ENCODE measurements at places on chromosomes 1 and 21.

GRCh38 chr1:162367772-162368171 lies 8.9 kb downstream of the SPATA46 start:
- no peak for DNase-seq

GRCh38 chr1:89451011-89451410 lies 73.6 kb upstream of the LRRC8B start:
- DNase-seq = peak; percentile 38

- DNase-seq = no peak
Measured at GRCh38 chr1:231936983-231937775, 310.6 kb downstream of the DISC1 start.

GRCh38 chr1:10631121-10631810 lies 156.5 kb downstream of the PEX14 start:
- DNase-seq = no peak

GRCh38 chr1:55938376-55938850 lies 641.0 kb downstream of the PLPP3 start:
- DNase-seq = no peak

DNA sequence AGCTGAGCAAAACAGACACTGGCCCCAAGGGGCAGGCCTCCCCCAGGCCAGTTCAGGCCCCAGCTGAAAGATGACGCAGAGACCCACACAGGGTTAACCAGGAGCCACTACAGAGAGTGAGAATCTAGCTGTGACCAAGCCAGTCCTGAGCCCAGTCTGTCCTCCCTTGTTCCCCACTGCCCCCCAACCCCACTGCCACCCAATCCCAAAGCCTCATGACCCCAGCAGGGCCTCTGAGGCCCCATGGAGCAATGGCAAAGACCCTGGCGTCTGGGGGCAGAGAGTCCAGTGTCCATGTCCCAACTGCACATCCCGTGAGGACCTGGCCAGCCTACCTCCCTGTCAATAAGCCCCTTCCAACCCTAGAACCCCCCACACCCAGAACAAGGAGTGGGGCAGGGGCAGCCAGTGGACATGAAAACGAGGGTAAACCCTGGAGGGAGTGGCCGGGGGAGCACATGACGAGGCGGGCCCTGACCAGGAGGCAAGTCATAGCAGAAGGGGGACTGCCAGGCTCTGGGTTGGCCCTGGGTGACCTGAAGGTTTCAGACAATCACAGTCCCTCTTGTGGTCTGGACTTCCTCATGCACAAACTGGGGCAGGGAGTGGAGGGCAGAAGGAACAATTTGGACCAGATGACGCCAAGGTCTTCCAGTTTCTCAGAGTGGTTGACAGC lies 100.5 kb downstream of the GLIS1 start:
- no peak for DNase-seq

- no peak for DNase-seq
Measured at GRCh38 chr21:35753308-35753707, 307.0 kb downstream of the SETD4 start.

- DNase-seq = no peak
Measured at GRCh38 chr1:24155011-24155782, 12.3 kb upstream of the IL22RA1 start.

GRCh38 chr1:53644909-53645689 lies 93.9 kb downstream of the GLIS1 start:
- no peak for DNase-seq

DNA sequence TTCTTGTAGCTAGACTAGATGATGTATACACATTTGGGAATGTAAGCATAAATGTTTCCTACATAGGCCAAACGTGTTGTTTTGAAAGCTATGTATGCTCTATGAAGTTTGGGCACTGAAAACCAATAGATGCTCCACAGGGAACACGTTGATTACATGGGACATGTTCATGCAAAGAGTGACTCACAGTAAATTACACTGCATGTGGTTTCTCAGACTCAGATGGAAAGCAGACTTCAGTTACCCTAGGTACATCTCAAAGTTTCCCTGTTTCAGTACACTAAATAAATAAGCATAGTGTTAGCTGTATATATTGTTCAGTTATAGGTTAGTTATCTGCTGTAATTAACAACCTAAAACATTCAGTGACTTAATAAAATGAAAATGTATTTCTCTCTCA lies 301.9 kb upstream of the RUNX1 start:
- peak; percentile 30 for DNase-seq

DNA sequence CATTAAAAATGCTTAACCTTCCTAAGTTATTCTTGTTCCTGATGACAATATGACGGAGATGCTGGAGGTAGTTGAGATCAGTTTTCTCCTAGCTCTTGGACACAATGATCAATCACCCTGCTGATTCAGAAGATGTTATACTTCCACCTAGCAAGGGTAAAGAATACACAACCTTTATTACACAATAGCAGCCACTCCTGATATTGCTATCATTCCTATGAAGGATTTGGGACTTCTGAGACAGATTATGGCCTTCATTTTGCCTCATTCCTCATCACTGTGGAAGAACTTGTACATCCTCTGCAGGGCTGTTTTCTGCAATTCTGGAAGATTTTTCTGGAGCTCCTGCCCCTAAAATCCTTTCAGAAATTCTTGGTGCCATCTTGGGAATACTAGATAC lies 47.8 kb downstream of the GIPC2 start:
- no peak for DNase-seq

DNA sequence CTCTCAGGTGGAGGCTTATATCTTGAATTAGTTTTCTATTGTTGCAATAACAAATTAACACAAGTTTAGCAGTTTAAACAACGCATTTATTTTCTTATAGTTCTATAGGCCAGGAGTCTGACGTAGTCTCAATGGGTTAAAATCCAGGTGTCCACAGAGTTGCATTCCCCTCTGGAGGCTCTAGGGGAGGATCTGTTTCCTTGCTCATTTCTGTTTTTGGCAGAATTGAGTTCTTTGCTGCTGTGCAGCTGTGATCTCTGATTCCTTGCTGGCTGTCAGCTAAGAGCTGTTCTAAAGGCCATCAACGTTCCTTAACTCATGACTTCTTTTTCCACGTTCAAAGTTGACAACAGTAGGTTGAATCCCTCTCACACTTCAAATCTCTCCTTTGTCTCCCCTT lies 31.8 kb downstream of the S100A10 start:
- DNase-seq = no peak

DNA sequence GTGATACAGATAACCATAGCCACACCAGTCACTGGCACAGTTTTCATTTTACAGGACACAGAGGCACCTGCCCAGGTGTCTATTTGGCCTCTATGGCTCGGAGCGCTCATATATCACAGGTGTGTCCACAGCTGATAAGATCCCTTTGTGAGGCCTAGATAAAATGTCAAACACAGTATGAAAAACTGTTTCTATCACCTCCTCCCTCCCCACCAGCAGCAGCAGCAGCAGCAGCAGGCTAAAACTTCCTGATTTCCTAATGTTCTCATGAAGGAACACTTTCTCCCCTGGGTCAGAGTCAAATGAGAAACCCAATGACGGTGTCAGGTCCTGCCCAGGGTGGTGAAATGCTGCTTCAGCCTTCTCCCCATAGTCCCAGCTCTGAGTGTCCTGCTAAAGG lies 24.4 kb downstream of the ELAPOR1 start:
- no peak for DNase-seq

DNA sequence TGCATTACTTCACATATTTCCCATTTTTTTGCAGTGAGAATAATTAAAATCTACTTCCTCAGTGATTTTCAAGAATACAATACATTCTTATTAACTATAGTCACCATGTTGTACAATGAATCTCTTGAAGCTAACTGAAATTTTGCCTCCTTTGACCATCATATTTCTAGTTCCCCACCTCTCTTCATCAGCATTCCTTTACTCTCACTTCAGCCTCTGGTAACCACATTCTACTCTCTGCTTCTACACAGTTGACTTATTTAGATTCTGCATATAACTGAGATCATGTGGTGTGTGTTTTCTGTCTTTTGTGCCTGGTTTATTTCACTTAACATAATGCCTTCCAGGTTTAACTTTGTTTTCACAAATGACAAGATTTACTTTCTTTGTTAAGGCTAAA lies 304.4 kb upstream of the LYPLAL1 start:
- peak; percentile 27 for DNase-seq

DNA sequence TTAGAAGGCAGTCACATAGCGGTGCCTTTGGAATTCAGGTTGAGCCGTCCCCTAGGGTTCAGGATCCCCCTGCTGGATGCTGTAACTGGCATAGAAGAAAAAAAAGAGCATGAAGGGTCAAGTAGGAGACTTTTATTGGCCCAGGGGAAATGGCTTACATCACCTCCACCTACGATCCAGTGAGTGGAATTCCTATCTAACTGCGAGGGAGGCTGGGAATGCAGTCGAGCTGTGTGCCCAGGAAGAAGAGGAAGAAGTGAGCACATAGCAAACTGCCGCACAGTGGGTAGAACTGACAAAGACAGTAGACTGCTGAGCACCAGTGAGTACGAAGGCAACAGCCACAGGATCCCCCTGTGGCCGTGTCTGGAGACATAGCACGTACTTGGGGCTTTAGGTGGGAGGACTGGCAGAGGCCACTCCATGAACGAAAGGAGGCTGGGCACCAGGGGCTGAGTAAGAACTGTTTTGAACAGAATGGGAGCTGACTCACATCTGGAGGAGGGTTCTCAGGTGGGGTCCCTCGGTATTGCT lies 79.2 kb downstream of the RNF220 start:
- no peak for DNase-seq

DNA sequence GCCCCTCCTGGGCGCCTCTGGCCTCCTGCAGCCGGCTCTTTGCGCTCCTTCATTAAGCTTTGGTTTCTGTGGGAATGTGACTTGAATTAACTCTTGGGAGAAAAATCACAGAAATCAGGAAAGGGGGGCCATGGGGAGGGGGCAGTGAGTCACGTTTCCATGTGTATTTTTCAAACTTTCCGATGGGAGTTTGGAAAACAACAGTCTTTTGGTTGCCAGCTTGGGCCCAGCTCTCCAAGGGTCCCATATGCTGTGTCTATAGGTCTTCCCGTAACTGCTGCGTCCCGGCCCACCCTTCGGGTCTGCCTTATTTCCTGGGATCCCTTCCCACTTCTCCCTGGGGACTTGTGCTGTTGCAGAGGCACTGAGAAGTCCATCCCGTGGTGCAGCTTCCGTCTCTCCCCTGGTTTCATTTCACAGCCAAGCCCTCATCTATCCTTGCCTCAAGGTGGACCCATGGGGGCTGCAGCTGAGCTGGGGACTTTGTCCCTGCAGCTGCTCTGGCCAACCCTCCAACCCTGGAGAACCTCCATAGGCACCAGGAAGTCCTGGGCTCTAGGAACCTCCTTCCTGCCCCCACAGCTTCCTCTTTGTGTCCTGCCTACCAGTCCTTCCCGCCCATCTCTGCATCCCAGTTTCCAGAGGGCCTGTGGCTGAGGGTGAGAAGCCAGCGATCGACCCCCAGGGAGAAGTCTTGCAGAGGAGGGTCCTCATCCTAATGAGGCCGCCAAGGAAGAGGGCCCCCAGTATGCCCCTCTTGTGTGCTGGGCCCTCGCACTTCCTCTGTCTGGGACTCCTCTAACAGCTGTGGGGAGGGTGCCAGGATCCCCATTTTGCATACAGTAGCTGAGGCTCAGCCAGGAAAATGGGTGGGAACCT lies 11.6 kb upstream of the LMNA start:
- DNase-seq = peak; percentile 75

GRCh38 chr1:191870490-191870889 lies 287.8 kb upstream of the RGS18 start:
- DNase-seq = no peak

DNA sequence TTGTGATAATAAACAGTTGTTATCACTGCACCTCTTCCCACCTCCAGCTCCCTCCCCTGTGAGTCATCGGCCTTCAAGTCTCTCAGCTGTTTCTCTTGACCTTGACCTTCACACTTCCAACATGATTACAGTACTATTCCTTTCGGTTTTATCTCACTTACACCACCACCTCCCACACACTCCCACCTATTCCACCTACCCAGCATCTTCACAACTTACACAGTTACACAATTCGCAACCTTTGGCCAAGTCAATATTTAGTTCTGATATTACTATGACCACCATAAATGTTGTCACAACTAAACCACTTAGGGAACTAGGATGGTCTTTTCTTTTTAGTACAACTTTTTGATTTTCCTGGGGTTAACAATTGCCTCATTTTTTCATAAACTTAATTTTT lies 60.2 kb downstream of the RIPK4 start:
- DNase-seq = peak; percentile 44

DNA sequence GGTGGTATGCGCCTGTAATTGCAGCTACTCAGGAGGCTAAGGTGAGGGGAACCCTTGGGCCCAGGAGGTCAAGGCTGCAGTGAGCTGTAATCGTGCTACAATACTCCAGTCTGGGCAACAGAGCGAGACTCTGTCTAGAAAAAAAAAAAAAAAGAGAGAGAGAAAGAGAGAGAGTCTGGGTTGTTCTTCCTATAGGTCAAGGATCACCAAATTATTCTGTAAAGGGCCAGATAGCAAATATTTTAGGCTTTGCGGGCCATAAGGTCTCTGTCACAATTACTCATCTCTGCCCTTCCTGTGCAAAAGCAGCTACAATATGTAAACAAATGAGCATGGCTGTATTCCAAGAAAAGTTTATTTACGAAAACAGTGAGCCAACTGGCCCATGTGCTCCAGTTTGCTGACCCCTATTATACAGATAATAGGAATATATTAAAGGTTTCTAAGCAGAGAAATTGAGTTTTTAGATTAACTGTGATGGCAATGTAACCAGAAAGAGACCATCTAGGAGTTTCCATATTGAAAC lies 2.1 kb downstream of the SASS6 start:
- DNase-seq = peak; percentile 48

- DNase-seq = no peak
Measured at GRCh38 chr1:14599183-14599791, 802 bp downstream of the KAZN start.

DNA sequence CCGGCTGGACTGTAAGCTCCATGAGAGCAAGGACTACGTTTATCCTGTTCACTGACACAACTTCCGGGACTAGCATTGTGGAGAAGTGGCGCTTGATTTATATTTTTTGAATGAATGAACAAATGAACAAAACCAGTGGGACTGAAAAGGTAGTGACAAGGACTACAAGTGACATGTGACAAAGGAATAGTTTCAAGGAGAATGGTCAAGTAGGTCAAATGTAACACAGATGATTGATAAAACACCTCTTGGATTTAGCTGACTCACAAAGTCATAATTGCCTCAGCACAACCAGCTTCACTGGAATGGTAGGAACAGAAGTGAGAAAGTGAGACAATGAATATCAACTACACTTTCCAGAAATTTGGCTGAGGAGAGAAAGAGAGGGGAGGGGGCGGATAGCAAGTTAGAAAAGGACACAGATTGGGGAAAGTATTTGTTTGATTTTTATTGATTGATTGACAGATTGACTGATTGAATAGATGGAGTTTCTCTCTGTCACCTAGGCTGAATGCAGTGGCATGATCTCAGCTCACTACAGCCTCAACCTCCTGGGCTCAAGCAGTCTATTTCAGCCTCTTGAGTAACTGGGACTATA lies 14.2 kb downstream of the MTF1 start:
- no peak for DNase-seq

DNA sequence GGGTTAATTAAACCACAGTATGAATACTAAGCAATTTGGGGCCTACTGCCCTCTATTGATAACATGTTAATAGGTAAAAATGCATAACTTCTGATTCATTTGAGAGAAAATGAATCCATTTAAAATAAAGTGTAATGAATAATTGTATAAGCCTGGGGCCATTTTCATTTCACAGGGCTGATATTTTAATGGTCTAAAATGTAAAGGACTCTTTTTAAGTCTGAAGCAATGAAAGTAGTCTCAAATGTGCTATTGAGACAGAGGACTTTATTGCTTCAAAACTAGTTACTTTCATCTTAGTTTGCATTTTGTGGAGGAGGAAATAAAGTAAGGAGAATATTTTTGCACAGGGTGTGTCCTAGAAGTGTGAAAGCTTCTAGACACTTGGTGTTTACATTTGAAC lies 155.4 kb downstream of the TLR5 start:
- no peak for DNase-seq
